WERI-Rb-1 (cell line): ENCODE measurements at places on chromosomes 5 and 9.

GRCh38 chr5:82445726-82446335, 167.7 kb upstream of the RPS23 start:
- DNase-seq = peak; percentile 16

- DNase-seq = no peak
Observed at GRCh38 chr9:2849941-2850340, 6.0 kb upstream of the PUM3 start.

DNA sequence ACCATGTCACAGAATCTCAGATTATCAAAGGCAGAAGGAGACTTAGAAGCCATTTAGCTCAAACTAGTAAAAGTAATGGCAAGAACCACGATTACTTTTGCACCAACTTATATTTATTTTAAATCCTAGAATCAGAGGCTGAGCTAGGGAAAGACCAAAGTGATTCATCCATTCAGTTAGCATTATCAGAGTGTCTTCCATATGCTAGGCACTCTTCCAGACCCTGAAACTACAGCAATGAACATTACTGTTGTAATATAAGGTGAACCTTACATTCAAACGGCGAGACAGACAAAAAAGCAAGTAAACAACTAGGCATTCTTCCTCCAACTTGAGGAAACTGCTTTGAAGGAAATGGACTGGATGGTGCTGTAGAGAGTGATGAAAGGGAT, 7.9 kb downstream of the PDE6A start:
- no peak for DNase-seq

DNA sequence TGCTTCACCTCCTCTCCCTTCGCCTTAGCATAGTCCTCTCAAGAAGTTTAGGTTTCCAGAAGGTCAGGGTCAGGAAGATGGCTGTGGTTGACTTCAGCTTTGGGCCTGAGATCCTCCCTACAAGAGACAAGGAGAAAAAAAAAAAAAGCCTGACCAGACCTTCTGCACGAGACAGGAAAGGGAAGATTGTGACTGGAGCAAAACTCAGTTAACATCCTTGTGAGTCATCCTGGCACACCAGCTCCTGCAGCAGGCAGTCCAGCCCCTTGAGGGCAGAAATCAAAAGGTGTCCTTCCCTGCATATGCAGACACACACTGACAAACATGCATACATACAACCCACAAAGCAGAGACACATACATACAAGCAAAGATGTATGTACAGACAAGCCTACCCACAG, 18.0 kb upstream of the ENHO start:
- no peak for DNase-seq

DNA sequence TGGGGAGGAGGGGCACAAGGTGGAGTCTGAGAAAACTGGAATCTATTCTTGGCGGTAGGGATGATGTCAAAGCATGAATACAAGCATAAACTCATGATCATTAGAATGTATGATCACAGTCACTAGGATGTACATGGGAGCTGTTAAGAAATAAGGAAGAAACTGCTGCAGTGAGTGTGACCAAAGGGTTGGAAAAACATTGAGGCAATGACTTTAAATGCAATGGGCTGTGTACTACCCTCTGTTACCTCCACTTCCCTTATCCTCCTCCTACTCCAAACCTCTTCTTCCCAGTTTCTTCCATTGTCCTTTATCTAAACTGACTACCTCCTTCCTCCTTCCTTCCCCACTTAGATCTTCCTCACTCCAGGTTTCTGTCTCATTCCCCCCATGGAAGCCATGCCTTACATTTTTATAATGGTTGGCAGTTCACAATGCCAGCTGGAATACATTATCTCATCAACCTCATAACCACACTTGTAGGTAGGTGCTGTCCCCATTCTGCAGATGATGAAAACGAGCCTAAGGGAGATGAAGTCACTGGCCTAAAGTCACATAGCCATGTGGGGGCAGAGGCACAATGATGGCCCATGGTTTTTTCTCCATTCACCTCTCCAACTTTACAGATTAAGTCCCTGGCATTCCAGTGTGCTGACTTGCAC, 21.9 kb upstream of the TNFSF15 start:
- no peak for DNase-seq
